Stimulated activated CD8-positive, alpha-beta memory T cell treated with anti-CD3 and anti-CD28 coated beads, Interleukin-12 subunit alpha, Interleukin-12 subunit beta, amount 100 ng/mL, for 1 hour (primary cell): ENCODE measurements at places on chromosomes 16 and 17.

GRCh38 chr16:12431561-12431960 lies 372.1 kb downstream of the CPPED1 start:
- DNase-seq = no peak

DNA sequence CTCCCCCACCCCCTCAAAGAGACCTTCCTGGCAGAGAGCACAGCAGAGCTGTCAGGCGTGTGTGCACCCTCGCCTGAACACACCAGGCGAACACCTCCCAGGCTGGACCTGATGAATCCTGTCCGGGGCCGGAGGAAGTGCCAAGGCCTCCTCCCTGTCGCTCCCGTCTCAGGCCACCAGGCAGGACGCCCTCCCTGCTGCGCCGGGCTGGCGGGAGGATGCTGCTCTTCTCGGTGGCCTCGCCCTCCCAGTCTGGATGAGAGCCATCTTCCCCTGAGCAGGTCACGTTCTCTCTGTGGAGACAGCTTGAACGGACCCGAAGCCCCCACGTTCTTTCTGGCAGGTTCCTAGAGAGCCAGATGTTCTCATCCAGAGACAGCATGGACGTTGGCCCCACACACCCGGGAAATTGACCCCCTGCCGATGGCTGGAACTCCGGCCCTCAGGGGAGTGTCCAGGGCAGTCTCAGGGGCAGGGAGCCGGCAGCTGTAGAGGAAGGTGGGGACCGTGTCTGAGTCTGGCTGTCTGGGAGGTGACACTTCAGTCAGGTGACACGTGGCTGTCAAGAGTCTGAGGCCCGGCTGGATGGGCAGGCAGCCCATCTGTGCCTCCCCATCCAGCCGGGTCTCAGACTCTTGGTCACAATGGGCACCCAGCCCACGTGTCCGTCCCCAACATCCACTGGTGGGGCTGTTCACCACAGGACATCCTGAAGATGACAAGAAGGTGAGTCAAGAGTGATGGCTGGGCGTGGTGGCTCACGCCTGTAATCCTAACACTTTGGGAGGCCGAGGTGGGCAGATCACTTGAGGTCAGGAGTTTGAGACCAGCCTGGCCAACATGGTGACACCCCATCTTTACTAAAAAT lies 5.0 kb upstream of the TIMP2 start:
- DNase-seq = no peak

- DNase-seq = no peak
These were observed 44.9 kb upstream of the DNAJA2 start for GRCh38 chr16:47018223-47018891.

GRCh38 chr17:72588561-72588960 lies 467.7 kb downstream of the SOX9 start:
- DNase-seq = no peak

DNA sequence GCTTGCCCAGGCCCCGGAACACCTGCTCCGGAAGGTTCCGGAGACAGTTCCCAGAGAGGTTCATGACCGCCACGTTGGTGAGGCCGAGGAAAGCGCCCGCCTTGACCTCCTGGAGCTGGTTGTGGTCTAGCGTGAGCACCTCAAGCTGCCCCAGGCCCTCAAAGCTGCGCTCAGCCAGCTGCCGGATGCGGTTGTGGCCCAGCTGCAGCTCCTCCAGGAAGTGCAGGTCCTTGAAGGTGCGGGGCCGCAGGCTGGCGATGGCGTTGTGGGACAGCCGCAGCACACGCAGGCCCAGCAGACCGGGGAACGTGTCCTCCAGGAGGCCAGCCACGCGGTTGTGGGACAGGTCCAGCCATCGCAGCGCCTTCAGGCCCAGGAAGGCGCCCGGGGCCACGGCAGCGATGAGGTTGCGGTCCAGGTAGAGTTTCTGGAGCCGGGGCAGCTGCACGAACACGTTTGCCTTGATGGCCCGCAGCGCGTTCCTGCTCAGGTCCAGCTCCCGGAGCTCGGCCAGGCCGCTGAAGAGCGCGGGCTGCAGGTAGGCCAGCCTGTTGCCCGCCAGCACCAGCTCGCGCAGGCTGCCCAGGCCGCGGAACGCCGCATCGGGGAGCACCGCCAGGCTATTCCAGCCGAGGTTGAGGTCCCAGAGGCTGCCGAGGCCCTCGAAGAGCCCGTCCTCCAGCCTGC lies 2.1 kb downstream of the IGFALS start:
- no peak for DNase-seq

DNA sequence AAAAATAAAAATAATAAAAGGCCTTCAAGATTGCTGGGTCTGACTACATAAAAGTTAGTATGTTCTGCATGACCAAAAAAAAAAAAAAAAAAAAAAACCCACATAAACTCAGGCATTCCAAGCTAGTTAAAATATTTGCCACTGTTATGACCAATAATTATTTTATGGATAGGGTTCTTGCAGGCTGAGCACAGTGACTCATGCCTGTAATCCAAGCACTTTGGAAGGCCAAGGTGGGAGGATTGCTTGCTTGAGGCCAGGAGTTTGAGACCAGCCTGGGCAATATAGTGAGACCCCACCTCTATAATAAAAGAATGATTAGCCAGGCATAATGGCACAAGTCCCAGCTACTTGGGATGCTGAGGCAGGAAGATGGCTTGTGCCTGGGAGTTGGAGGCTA lies 8.1 kb downstream of the SCNN1B start:
- no peak for DNase-seq

DNA sequence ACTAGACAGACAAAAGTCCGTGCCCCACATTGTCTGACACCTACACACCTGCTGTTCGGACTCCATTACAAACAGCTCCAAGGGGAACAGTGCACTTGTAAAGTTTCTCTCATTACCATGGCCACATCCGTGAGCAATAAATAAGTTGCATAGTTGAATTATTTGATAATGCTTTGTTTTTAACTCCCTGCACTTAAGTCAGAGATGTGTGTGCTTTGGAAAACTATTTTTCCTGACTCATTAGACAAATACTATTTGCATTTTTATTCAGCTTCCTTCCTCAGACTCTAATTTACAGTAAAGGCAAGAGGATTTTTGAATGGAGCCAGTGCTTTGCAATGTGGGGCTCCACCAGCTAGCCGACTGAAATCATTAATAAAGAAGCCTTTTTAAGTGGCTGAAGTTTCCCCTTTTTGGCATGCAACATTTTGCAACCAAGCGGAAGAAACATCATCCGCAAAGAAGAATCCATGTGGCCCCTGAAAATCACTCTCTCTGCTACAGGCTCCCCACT lies 6.5 kb upstream of the CCL2 start:
- DNase-seq = no peak
